ENCODE measurements at places on chromosomes 2 and 18.

- no peaks in the 10 kb centered on the region for H3K27me3 ChIP-seq
- no peaks in the 10 kb centered on the region for H3K36me3 ChIP-seq
- H3K4me1 ChIP-seq = peaks cover 2% of the 10 kb centered on the region
- no peak overlapping the region for H3K4me3 ChIP-seq
- DNase-seq = no peak
Measured at GRCh38 chr2:10738192-10738591, 16.8 kb downstream of the ATP6V1C2 start.

DNA sequence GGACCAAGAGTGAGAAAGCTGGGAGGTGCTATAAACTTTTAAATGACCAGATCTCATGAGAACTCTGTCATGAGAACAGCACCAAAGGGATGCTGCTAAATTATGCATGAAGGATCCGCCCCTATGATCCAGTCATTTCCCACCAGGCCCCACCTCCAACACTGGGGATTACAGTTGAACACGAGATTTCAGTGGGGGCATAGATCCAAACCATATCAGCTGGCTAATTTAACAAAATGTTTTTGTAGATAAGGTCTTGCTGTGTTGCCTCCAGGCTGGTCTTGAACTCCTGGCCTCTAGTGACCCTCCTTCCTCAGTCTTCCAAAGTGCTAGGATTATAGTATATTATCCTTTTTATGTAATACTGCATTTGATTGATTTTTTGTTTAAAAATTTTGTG lies 56.0 kb downstream of the NBEAL1 start:
- no peak overlapping the region for H3K4me3 ChIP-seq
- H3K27me3 ChIP-seq = no peaks in the 10 kb centered on the region
- H3K4me1 ChIP-seq = no peaks in the 10 kb centered on the region
- peaks cover 7% of the 10 kb centered on the region for H3K36me3 ChIP-seq
- DNase-seq = no peak

GRCh38 chr18:8824846-8825245 lies 119.5 kb downstream of the MTCL1 start:
- H3K36me3 ChIP-seq = peaks cover 10% of the 10 kb centered on the region
- no peak for DNase-seq
- no peaks in the 10 kb centered on the region for H3K4me1 ChIP-seq
- no peaks in the 10 kb centered on the region for H3K27me3 ChIP-seq

DNA sequence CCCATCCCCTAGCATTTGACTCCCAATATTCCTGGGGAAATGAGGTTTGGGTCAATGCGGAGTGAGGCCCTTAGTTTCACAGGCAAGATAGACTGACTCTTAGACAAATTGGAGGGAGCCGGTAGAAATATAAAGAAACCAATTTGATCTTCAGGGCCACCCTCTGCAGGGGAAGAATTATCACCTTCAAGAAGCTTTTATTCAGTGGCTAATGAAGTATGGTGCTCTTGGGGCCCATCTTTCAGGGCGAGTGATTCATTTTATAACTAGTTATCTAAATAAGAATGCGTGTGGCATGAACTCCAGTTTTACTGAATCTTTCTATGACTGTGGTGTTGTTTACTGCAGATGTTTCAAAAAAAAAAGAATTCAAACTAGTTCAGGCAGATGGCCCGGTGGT lies 88.4 kb downstream of the LYPD1 start:
- H3K36me3 ChIP-seq = no peaks in the 10 kb centered on the region
- H3K4me3 ChIP-seq = no peak overlapping the region
- H3K27ac ChIP-seq = no peak overlapping the region
- H3K27me3 ChIP-seq = no peaks in the 10 kb centered on the region

GRCh38 chr2:121608967-121609366 lies 40.3 kb downstream of the CLASP1 start:
- H3K4me3 ChIP-seq = no peak overlapping the region
- peaks cover 8% of the 10 kb centered on the region for H3K36me3 ChIP-seq
- no peaks in the 10 kb centered on the region for H3K4me1 ChIP-seq
- no peak overlapping the region for H3K27ac ChIP-seq
- no peak for DNase-seq
- H3K27me3 ChIP-seq = no peaks in the 10 kb centered on the region

DNA sequence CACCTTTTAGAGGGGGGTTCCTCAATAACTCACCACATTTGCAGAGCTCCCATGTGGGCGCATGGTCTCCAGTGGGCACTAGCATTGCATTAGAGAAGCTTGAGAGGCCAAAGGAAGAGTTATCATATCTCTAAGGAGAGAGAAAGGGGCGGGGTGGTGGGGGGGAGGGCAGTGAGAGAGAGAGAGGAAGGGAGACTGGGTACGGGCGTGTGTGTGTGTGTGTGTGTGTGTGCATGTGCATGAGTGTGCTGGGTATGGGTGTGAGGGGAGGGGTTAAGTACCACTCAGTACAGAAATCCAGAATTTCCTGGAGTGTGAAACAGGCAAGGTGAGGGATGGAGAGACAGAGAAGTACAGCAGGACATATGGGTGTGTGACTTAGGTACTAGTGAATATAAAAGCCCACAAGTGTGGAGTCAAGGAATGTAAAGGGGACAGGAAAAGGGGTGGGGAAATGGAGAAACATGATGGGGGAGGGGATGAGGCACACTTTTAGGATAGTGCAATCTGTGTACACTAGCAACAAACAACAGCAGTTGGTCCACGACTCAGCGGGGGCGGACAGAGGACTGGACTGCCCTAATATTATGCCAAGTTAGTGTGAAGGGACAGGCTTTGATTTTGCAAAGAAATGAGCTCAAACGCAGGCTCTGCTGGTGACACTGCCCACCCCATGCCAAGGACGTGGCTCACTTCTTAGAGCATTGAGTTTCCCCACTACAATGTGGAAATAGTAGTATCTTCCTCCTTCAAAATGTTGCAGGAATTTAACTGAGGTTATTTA lies 91.3 kb downstream of the SPRED2 start:
- no peak for DNase-seq
- peaks cover 15% of the 10 kb centered on the region for H3K36me3 ChIP-seq
- no peaks in the 10 kb centered on the region for H3K27me3 ChIP-seq
- no peak overlapping the region for H3K27ac ChIP-seq

DNA sequence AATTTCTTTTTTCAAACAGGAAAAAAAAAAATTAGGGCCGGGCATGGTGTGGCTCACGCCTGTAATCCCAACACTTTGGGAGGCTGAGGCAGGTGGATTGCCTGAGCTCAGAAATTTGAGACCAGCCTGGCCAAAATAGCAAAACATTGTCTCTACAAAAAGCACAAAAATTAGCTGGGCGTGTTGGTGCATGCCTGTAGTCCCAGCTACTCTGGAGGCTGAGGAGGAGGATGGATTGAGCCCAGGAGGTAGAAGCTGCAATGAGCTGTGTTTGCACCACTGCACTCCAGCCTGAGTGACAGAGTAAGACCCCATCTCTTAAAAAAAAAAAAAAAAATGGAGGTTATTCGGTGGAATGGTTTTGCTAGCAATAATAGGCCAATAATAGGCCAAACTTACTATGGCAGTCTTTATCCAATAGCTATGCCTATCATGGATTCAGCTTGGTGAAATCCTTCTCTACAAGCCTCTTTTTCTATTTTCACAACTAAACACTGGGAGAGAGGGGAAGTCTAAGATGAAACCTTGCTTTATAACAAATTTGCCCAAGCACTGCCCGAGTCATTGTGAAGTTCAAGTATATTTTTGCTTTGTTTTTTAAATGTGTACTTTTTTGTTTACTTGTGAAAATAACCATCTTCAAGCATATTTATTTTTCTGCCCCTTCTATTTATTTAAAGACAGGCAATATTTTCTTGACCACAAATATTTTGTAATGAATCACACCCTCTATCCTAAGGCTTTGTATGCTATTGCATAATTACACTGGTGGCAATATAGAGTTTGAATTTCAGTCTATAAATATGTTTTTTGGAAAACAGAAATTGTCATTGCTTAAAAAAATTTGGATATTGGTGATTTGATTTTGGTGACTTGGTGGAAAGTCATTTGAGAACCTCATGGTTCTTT lies 20.0 kb upstream of the KYNU start:
- peaks cover 15% of the 10 kb centered on the region for H3K4me1 ChIP-seq
- 0 out of 2 replicates have a peak overlapping the region, but pooled peaks have one; percentile 6 for H3K27ac ChIP-seq
- H3K36me3 ChIP-seq = no peaks in the 10 kb centered on the region
- H3K4me3 ChIP-seq = no peak overlapping the region

GRCh38 chr2:233766416-233766815 lies 6.3 kb downstream of the UGT1A1 start:
- no peak overlapping the region for H3K4me3 ChIP-seq
- H3K36me3 ChIP-seq = no peaks in the 10 kb centered on the region
- H3K27me3 ChIP-seq = no peaks in the 10 kb centered on the region
- peaks cover 19% of the 10 kb centered on the region for H3K4me1 ChIP-seq
- no peak for DNase-seq
- H3K27ac ChIP-seq = no peak overlapping the region

DNA sequence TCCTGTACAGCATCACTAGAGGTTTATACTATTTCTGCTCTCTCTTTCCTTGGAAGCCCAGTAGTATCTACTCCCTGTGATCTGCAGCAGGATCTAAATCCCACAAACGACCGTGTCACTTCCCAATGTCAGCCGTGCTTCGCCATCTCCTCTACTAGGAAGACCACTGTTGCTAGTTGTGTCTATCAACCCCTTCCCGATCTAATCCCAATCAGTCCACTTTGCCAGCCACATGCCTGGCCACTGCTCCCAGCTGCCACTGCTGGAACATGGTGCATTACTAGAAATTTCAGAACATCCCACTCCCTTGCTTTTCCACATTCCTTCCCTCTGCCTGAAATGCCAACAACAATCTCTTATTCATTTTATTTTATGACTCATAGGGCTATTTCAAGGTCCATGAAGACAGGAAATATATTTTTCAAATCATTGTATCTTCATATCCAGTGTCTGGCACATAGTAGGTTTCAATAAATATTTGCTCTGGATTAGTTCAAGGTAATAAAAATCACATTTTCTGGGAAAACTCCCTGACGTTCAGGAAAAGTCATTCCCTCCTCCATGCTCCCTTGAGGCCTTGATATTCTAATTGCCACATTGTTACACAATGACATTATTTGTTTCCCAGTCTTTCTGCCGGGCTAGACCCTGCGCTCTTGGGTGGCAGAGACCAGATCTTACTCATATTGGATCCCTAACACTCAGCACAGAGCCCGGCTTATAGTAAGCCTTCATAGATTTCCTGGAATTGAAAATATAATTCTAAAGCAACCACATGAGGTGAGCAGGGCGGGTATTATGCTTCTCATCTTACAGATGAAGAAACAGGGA lies 2.1 kb upstream of the TRIB2 start:
- DNase-seq = peak; percentile 96
- peak overlapping the region; percentile 99 for H3K27ac ChIP-seq
- peaks cover 33% of the 10 kb centered on the region for H3K4me1 ChIP-seq
- H3K4me3 ChIP-seq = peak overlapping the region; percentile 78
- no peaks in the 10 kb centered on the region for H3K36me3 ChIP-seq

DNA sequence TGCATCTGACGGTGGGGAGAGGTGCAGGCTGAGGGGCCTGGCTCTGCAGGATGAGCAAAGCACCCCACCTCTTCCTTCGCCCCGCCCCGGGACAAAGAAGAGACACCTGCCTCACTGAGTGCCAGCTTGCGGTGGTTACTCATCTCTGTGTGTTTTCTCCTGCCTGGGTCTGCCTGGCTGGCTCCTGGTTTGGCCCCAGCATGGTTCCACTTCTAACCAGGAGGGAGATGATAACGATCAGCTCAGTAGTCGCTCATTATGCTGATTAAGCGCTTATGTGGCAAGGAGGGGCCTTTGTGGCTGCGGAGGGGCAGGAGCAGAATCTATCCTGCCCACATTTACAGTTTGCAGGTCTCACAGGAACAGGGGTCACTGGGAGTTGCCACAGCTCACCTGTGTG lies 68.7 kb upstream of the EDAR start:
- no peak overlapping the region for H3K27ac ChIP-seq
- H3K36me3 ChIP-seq = no peaks in the 10 kb centered on the region
- no peak overlapping the region for H3K4me3 ChIP-seq
- DNase-seq = no peak

DNA sequence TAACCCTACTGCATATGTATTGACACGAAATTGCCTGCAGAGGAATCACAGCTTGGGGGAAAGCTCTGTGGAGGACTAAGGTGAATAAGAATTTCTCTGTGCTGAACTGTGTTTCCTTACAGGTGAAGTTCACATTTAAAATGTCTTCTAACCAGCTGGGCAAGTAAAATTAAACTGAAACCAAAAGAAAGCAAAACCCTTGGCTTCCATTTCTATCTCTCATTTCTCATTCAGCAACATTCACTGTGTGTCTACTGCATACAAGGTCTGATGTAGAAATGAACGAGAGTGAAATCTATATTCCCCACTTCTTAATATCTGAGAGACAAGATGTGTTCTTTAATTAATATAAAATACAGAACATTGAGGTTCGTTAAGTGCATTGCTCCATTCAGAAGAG lies 397.3 kb downstream of the SOX11 start:
- H3K4me1 ChIP-seq = no peaks in the 10 kb centered on the region
- no peak overlapping the region for H3K27ac ChIP-seq
- DNase-seq = no peak
- H3K36me3 ChIP-seq = no peaks in the 10 kb centered on the region

- H3K27ac ChIP-seq = no peak overlapping the region
- no peaks in the 10 kb centered on the region for H3K27me3 ChIP-seq
- DNase-seq = no peak
- H3K36me3 ChIP-seq = no peaks in the 10 kb centered on the region
Measured at GRCh38 chr18:9901377-9901776, 12.4 kb upstream of the VAPA start.

DNA sequence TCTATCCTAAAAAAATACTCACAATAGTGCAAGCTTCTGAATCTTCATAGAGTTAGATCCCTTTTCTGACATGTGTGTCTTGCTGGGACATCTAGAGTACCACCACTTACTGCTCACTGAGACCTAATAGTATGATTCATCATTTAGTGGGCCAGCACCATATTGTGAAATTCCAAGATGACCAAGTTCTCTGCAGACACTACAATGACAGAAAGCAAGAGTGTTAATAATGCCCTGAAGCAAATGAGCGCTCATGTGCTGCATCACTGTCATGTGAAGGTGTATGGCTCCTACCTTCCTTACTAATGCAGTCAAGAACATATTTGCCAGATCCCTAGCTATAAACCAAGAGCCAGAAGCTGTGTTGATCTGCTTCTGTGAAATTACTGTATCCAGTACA lies 606.2 kb upstream of the NXPH2 start:
- H3K36me3 ChIP-seq = no peaks in the 10 kb centered on the region
- no peak overlapping the region for H3K4me3 ChIP-seq
- DNase-seq = peak; percentile 13
- H3K4me1 ChIP-seq = no peaks in the 10 kb centered on the region
- H3K27me3 ChIP-seq = no peaks in the 10 kb centered on the region
- no peak overlapping the region for H3K27ac ChIP-seq

GRCh38 chr2:135318808-135319207 lies 212.2 kb downstream of the ZRANB3 start:
- no peak for DNase-seq
- no peak overlapping the region for H3K27ac ChIP-seq
- no peaks in the 10 kb centered on the region for H3K27me3 ChIP-seq
- H3K4me3 ChIP-seq = no peak overlapping the region
- H3K4me1 ChIP-seq = no peaks in the 10 kb centered on the region
